ENCODE measurements at places on chromosomes 6 and 20.

- DNase-seq = no peak
Measured at GRCh38 chr20:38152175-38152620, 12.9 kb downstream of the TGM2 start.

DNA sequence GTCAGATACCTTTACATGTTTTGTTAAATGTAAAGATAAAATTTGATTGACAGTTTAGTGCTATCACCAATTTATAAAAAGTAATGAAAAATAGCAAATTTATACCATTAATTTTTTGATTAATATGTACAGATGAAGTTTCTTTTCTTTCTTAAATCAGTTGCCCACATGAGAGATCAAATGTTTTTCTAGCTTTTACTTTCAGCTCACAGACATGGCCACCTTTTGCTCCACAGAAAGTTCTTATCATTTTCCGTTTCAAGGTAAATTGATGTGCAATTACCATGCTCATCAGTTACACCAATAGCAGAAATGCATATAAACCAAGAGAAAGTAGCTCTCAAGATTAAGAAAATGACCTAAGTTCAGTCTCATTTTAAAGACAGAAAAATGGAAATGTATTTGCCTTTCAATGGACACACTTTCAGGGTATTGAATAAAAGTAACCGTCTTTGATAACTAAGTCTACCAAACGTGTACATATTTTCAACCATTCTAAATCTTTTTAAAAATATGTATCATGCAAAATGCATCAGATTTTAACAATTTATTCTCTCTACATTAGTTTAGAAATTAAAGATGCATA, 16.6 kb upstream of the EXOC2 start:
- DNase-seq = no peak

GRCh38 chr6:156617376-156617775, 159.8 kb upstream of the ARID1B start:
- DNase-seq = no peak

DNA sequence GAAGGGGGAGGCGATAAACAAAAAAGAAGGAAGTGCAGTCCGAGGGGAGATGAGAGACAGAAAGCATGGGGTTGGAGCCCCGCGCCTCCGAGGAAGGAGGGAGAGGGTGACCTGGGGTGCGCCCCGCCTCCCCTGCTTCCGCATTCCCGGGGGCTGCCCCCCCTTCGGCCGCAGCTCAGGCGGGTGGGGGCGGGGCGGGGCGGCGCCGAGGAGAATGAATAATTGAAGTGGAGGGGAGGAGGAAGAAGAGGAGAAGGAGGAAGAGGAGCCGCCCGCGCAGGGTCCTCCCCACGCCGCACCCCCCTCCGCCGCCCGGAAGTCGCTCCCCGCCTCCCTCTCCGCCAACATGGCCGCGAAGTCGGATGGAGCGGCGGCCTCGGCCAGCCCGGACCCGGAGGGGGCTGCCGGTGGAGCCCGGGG, at the start of gene XKR7:
Gene XKR7 (plus strand): TSS at position 322 of the 420 bp plus-strand sequence. CDS start 25 bp downstream, at position 347.
- DNase-seq = no peak

DNA sequence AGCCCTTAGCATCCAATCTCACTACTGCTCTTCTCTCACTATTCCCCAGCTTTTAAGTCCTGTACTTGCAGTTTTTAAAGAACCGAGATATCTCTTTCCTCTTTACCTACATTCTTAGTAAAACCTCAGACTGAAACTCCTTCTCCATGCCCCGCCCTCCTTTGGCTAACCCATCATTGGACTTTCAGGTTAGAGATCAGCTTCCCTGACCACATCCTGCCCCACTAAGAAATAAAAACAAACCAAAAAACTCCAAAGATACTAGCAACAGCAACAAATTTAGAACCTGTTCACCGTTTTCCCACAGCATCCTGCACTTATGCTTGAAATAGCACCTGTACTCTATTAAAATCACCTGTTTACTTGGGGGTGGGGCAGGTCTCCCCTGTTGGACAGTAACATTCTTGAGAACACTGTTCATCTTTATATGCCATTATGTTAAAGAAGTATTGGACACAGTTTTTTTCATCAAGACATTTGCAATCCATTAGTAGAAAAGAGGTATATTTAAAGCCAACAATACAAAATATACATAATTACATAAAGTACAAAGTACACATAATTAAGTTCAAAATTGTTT, 16.3 kb upstream of the SMAP1 start:
- DNase-seq = no peak

- DNase-seq = no peak
Measured at GRCh38 chr20:57600320-57601210, 19.7 kb downstream of the ZBP1 start.

- no peak for DNase-seq
Measured at GRCh38 chr20:39152126-39152525, 190.0 kb downstream of the DHX35 start.

GRCh38 chr20:4147319-4147718, 132.0 kb upstream of the RNF24 start:
- DNase-seq = no peak

GRCh38 chr6:29336269-29336668, 32.4 kb downstream of the OR5V1 start:
- DNase-seq = no peak

DNA sequence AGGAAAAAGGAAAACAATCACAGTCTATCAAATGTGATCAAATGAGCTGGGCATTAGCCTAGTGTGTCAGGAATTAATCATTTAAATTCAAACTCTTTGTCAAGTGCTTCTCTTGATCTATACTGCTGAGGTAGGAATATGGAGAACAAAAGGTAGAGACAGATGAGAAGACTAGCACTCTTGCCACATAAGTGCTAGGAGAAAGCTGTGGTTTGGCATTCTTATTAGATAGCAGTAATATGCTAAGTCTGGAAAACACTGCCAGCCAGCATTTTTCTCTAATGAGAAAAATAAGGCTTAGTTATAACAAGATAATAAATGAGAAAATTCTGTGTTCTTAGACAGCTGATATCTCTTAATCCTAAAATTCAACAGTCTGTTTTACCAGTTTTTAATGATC, 38.9 kb downstream of the ORC3 start:
- no peak for DNase-seq

- no peak for DNase-seq
Measured at GRCh38 chr20:16556301-16556700, 16.9 kb downstream of the KIF16B start.

GRCh38 chr6:129055796-129056195, 172.9 kb downstream of the LAMA2 start:
- no peak for DNase-seq

GRCh38 chr6:3769610-3770009, 18.1 kb upstream of the PXDC1 start:
- DNase-seq = no peak

- no peak for DNase-seq
Measured at GRCh38 chr20:55947701-55948100, 57.6 kb downstream of the CBLN4 start.

DNA sequence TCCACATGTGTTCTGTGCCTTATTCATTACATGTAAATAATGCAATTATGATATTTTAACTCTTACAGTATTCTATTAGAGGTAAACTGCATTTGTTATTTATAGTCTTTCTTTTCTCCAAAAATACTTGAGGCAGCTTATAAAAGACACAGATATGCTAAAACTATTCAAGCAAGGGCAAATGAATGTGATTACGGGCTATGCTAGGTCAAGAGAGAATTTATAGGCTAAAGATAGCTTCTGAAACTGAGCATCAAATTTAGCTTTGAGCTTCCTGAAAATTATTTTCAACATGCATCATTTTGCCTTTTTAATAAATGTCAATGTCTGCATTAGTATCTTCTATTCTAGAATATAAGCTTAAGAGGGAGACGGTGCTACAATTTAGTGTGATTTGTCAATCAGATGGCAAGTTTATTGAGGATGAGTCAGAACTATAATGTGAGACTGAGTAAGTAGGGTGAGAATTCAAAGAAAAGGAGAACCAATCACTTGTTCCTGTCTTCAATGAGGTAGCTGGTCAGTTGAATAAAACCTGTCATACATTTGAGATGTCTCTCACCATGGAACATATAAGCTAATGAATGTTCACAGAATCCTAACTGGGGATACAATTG, 669.4 kb upstream of the CITED2 start:
- no peak for DNase-seq

DNA sequence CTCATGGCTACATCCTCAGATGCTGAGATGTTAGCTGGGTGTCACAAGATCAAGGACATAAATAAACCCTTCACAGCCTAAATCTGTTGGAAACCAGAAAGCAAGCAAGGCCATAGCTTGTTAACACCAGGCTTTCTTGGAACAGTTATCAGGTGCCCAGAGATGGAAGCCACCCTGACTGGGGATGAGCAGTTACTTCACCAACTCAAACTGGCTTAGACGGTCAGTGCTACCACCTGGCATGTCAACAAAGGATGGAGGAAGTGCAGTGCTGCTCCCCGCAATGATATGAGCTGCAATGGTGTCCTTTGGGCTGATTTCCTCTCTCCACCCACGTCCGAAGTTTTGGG, 28.9 kb upstream of the SMIM29 start:
- DNase-seq = no peak

DNA sequence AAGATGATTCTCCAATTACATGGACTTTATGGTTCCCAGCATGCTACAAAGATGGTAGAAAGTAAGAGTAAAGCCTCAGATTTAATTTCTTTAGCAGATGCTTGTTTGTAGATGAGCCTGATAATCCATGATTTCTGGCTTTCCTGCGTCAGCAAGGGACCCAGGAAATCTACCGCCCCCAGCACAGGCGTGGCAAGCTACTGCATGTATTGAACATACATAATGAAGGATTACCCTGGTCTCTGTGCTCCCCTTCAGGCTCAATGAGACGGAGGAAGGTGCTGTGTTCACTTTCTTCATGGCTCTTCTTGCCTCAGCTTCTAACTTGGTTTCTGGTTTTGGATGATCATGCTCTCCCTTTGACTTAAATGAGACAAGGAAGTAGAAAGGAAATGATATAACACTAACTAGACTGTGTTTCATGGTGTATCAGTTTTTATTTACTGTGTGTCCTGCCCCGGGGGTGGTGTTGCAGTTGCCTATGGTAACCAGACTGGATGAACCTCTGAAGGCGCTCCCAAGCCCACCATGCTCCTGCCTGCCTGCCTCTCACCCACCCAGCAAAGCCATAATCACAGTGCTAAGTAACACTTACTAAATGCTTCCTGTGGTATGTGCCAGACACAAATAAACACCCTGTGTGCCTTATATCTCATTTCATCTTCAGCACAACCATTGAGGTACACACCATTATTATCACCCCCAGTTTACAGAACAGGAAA, 17.9 kb downstream of the GCM1 start:
- DNase-seq = no peak

All from HFF-Myc (cell line).